HFFc6 (cell line): ENCODE measurements at places on chromosomes 3 and 15.

DNA sequence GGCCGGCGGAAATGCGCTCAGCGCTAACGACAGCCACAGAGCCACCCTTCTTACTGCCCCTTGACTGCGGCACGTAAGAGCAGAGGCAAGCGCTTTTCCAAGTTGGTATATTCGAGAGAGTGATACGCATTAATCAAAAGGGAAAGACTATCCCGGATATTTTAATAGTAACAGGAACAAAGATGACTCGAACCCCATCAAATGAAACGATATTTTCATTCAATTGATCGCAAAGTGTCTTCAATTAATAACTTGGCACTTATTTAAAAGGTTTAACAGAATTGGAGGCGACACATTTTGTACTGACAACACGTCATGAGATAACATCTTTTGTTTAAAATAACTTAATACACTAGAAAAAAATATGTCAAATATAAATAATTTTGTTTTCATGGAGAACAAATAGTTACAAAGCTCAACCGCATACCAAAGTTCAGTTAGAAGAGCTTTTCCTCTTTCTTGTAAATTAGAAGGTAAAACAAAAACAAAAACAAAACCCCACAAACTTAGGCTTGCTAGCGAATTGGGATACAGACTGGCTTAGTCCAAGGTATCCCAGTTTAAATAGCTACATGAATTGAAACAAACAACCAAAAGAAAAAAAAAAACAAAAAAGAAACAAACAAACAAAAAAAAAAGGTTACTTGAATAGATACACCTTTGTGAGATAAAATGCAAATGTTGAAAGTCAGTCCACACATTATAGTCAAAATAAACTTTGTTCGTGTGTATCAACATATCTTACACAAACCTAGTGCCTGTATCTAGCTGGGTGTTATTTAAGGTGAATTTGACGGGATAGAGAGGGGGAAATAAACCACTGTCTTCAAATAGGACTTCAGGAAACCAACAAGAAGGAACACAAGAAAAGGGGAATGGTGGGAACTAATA, 10.2 kb downstream of the SHOX2 start:
- H3K36me3 ChIP-seq: peaks cover 38% of the 10 kb centered on the region
- H3K27ac ChIP-seq: no peak overlapping the region
- peaks cover 21% of the 10 kb centered on the region for H3K4me1 ChIP-seq
- no peak for DNase-seq
- H3K27me3 ChIP-seq: peaks cover 30% of the 10 kb centered on the region

- no peak overlapping the region for H3K4me3 ChIP-seq
- no peak for DNase-seq
- H3K27me3 ChIP-seq: no peaks in the 10 kb centered on the region; the same call in none of the 2 replicates
- no peak overlapping the region for H3K27ac ChIP-seq
Measured at GRCh38 chr3:150345021-150345538, 63.0 kb upstream of the TSC22D2 start.

GRCh38 chr3:58798312-58798711, 131.7 kb upstream of the FAM3D start:
- H3K4me1 ChIP-seq: peaks cover 3% of the 10 kb centered on the region; the same call in 1 of the 2 replicates
- DNase-seq: no peak

- no peak overlapping the region for H3K4me3 ChIP-seq
- no peak for DNase-seq
- peaks cover 6% of the 10 kb centered on the region for H3K36me3 ChIP-seq
- no peak overlapping the region for H3K27ac ChIP-seq
- H3K27me3 ChIP-seq: peaks cover 22% of the 10 kb centered on the region
- peaks cover 6% of the 10 kb centered on the region; the same call in 1 of the 2 replicates for H3K4me1 ChIP-seq
Measured at GRCh38 chr3:4963669-4964570, 15.3 kb upstream of the BHLHE40 start.

DNA sequence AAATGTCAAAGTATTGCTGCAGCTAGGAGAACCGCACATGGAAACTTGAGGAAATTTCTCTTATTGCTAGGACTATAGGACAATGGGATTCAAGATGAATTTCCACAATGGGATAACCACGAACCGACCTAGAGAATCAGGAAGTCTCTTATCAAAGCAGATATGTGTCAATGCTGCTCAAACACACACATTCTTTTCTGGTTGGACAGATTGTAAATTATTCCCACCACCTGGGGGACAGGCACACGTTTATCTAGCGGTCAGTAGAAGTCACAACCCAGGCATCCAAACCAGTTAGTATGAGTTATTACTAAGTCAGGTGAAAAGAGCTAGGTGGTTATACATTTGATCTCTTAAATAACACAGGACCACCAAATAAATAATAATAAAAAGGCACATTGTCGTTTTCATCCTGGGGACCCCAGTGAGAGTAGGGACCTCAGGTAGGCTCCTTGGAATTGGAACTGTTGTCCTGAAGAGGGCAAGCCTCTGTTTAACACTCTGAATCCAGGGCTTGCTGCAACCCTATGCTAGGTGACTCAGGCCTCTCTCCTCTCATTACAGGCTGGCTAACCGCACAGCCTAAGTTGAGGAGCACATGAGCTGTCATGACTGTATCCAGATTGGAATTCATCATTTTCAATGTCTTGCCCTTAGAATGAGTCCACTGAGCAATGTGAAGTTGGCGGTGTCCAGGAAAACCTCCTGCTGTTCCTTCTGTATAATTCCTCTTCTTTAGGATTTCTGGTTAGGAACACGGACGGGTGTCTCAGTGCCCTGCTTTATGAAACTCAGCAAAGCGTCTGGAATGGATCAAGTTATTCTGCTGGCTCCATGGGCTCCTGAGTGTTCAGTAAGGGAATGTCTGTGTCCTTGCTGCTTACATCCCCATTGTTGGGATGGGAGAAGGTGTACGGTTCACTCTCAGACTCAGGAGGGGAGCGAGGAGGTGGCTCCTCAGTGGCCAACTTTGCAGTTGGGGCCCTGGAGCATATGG, 59.0 kb downstream of the CLEC3B start:
- H3K4me3 ChIP-seq: peak overlapping the region; percentile 60
- peaks cover 8% of the 10 kb centered on the region for H3K36me3 ChIP-seq
- H3K27me3 ChIP-seq: peaks cover 2% of the 10 kb centered on the region; the same call in 1 of the 2 replicates
- peak overlapping the region; percentile 77 for H3K27ac ChIP-seq
- peaks cover 51% of the 10 kb centered on the region for H3K4me1 ChIP-seq
- peak; percentile 92 for DNase-seq

- H3K4me1 ChIP-seq: peaks cover 45% of the 10 kb centered on the region
- peak; percentile 43 for DNase-seq
- H3K36me3 ChIP-seq: no peaks in the 10 kb centered on the region
Measured at GRCh38 chr3:15360788-15361493, 28.6 kb upstream of the SH3BP5 start.

- peak overlapping the region; percentile 90 for H3K27ac ChIP-seq
- peaks cover 2% of the 10 kb centered on the region; the same call in 1 of the 2 replicates for H3K27me3 ChIP-seq
- peak overlapping the region; percentile 53 for H3K4me3 ChIP-seq
- H3K4me1 ChIP-seq: peaks cover 41% of the 10 kb centered on the region
Measured at GRCh38 chr15:62769604-62770003, 272.9 kb upstream of the TPM1 start.

GRCh38 chr3:194884649-194885315, 199.1 kb downstream of the FAM43A start:
- H3K4me1 ChIP-seq: no peaks in the 10 kb centered on the region; the same call in 1 of the 2 replicates
- H3K36me3 ChIP-seq: no peaks in the 10 kb centered on the region
- DNase-seq: no peak
- peaks cover 29% of the 10 kb centered on the region for H3K27me3 ChIP-seq
- H3K27ac ChIP-seq: no peak overlapping the region

GRCh38 chr15:98609144-98609852, 39.0 kb upstream of the IGF1R start:
- H3K4me3 ChIP-seq: no peak overlapping the region
- peak; percentile 55 for DNase-seq
- peaks cover 9% of the 10 kb centered on the region for H3K27me3 ChIP-seq
- H3K4me1 ChIP-seq: peaks cover 10% of the 10 kb centered on the region
- no peaks in the 10 kb centered on the region for H3K36me3 ChIP-seq

- no peak overlapping the region; the same call in 1 of the 2 replicates for H3K27ac ChIP-seq
- no peak overlapping the region for H3K4me3 ChIP-seq
- H3K27me3 ChIP-seq: no peaks in the 10 kb centered on the region
- no peak for DNase-seq
- no peaks in the 10 kb centered on the region for H3K4me1 ChIP-seq
Measured at GRCh38 chr3:17190353-17191078, 305.8 kb downstream of the PLCL2 start.

- peaks cover 3% of the 10 kb centered on the region for H3K27me3 ChIP-seq
- H3K27ac ChIP-seq: peak overlapping the region; percentile 87
- H3K36me3 ChIP-seq: peaks cover 8% of the 10 kb centered on the region
- DNase-seq: no peak
- H3K4me1 ChIP-seq: peaks cover 49% of the 10 kb centered on the region
Measured at GRCh38 chr3:10365791-10366190, 44.9 kb upstream of the SEC13 start.

- H3K36me3 ChIP-seq: peaks cover 10% of the 10 kb centered on the region; the same call in 1 of the 2 replicates
- DNase-seq: no peak
Measured at GRCh38 chr3:74352166-74352565, 262.3 kb downstream of the CNTN3 start.

DNA sequence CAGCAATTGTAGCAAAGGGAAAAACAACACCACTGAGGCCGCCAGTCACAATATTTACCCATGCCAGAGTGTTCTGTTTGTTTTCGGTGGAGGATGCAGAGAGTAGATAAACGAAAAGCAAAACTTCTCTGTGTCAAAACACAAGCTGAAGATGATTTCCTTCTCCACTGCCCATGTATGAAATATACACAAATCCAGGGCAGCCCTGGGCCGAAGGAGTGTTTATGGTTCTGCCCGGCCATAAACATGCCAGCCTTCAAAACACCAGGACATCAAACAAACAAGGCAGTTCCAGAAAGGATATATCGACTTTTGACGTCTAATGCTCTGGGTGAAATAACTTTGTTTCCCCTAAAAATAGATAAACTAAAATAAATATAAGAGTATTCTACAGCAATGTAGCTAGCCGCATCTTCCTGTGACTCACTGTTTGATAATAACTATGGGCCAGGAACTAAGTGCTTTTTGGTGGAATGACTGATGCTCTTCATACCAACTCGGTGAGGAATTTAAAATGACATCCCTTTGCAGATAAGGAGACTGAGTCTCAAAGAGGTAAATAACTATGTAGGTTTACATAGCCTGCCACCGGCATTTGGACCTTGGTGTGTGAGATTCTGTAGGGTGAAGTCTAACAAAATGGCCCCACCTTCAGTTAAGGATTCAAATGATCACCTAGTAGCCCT, 82.8 kb downstream of the MAGI1 start:
- no peaks in the 10 kb centered on the region for H3K27me3 ChIP-seq
- peaks cover 10% of the 10 kb centered on the region; the same call in 1 of the 2 replicates for H3K36me3 ChIP-seq
- peak overlapping the region; percentile 85 for H3K4me3 ChIP-seq
- H3K27ac ChIP-seq: peak overlapping the region; percentile 87
- peaks cover 87% of the 10 kb centered on the region for H3K4me1 ChIP-seq
- DNase-seq: peak; percentile 75

- H3K27me3 ChIP-seq: peaks cover 9% of the 10 kb centered on the region
- no peaks in the 10 kb centered on the region for H3K36me3 ChIP-seq
- H3K4me3 ChIP-seq: peak within 1 kb of the TSS; percentile 84
- peaks cover 16% of the 10 kb centered on the region for H3K4me1 ChIP-seq
- no peak for DNase-seq
Measured at GRCh38 chr3:46693038-46693891, at the start of gene ALS2CL. TSS of gene ALS2CL (minus strand) at chr3:46693679. CDS start at chr3:46689440, 4,239 bp downstream.

GRCh38 chr15:67967871-67968431, 86.2 kb upstream of the PIAS1 start:
- no peak overlapping the region for H3K27ac ChIP-seq
- peak; percentile 45 for DNase-seq

GRCh38 chr3:33773637-33774036, 24.8 kb upstream of the PDCD6IP start:
- H3K27me3 ChIP-seq: no peaks in the 10 kb centered on the region
- H3K4me3 ChIP-seq: no peak overlapping the region
- peaks cover 23% of the 10 kb centered on the region for H3K4me1 ChIP-seq

GRCh38 chr3:9507586-9508578, 45.7 kb downstream of the LHFPL4 start:
- no peak for DNase-seq
- peaks cover 27% of the 10 kb centered on the region for H3K27me3 ChIP-seq
- H3K4me1 ChIP-seq: no peaks in the 10 kb centered on the region
- H3K4me3 ChIP-seq: no peak overlapping the region
- H3K36me3 ChIP-seq: no peaks in the 10 kb centered on the region

DNA sequence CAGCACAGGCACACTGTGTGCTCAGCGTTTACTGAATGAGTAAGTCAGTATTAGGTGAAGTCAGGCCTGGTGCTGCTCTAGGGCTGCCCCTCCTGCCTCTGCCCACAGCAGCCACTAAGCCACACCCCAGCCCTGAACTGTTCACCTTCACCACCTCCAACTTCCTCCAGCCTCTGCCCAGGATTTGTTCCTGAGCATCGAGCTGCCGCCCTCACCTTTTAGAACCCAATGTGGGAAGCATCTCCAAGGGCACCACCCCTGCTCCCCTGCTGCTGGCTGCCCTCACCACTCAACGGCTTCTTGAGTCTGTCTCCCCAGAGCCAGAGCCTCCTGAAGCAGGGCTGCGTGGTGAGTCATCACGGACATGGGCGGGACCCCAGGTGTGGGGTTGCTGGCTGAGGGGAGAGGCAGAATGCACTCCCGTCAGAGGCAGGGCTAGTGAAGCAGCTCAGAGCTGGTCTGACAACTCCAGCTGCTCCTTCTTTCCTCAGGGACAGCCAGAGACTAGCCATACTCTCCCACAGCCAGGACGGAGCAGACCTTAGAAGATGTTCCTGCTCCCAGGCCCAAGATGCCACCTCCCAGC, 5.8 kb downstream of the HYAL2 start:
- H3K27me3 ChIP-seq: peaks cover 2% of the 10 kb centered on the region
- H3K27ac ChIP-seq: no peak overlapping the region; the same call in 1 of the 2 replicates
- H3K4me3 ChIP-seq: no peak overlapping the region
- no peak for DNase-seq
- H3K36me3 ChIP-seq: peaks cover 12% of the 10 kb centered on the region

DNA sequence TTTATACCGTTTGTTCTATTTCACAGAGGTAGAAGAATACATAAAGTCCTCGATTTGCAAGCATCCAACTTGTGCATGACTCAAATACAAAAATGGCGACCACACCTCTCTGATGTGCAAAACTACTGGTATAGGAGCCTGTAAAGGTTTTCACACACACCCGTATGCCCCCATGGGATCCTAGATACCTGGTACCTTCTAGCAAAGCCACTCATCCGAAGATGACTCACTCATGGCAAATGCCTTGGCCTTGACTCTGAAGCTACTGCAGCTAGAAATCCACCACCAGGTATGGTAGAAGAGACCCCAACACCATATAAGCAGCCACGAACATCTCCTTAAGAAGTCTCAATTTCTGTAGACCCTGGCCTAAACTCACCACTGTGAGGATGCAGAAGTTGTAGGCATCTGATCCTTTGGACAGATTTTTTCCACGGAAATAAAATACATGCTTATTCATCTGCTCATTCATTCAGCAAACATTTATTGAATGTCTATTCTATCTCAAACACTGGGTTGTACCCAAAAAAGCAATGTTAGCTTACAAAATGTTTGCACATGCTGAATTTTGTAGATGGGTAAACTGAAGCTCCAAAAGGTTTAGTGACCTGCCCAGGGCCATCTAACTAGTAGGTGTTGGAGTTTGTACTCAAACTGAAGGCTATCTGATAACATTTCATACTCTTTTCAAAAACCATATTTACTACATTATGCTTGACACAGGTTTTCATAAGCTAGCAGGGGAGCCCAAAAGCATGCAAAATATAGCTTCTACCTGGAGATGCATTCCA, 158.8 kb downstream of the RORA start:
- DNase-seq: no peak
- no peaks in the 10 kb centered on the region for H3K36me3 ChIP-seq
- H3K27me3 ChIP-seq: peaks cover 4% of the 10 kb centered on the region
- H3K4me3 ChIP-seq: no peak overlapping the region

- no peaks in the 10 kb centered on the region for H3K36me3 ChIP-seq
- H3K27ac ChIP-seq: peak overlapping the region; percentile 91
- peaks cover 37% of the 10 kb centered on the region for H3K4me1 ChIP-seq
Measured at GRCh38 chr3:11477407-11477911, 166.3 kb downstream of the VGLL4 start.
